ENCODE measurements at places on chromosomes 12 and 14.

DNA sequence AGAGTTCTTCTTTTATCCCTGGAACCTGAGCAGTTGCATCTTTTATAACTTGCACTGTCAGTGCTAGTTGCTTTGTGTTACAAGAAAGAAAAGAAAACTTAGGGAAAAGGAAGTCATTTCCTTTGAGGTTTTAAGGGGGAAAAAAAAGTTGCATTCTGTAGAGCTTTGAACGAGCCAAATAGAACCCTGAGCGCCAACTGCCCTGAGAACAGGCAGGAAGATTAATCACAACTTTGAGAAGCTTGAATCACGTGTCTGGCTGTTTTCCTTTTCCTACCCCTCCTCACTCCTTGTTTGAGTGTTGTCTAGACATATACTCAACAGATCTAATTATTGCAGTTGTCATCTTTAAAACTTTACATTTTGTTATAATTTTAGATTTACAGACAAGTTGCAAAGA, 12.5 kb downstream of the PCNX1 start:
- no peak for DNase-seq

DNA sequence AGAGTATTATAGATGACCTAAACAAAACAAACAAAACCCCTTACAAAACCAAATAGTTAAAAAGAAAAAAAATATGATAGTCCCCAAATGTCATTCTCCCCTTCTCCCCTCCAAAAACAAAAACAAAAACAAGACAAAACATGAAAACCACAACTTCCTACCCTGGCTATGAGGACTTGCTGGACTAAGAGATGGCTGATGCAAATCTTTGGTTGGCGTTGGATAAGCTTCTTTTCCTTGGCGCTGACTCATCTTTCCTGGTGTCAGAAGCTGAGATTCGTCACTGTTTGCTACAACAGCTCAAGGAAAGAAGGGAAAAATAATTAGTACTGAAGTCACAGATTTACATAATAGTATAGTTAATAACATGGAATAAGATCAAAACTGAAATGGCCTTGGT, 102.5 kb upstream of the BBS10 start:
- DNase-seq, result no peak

DNA sequence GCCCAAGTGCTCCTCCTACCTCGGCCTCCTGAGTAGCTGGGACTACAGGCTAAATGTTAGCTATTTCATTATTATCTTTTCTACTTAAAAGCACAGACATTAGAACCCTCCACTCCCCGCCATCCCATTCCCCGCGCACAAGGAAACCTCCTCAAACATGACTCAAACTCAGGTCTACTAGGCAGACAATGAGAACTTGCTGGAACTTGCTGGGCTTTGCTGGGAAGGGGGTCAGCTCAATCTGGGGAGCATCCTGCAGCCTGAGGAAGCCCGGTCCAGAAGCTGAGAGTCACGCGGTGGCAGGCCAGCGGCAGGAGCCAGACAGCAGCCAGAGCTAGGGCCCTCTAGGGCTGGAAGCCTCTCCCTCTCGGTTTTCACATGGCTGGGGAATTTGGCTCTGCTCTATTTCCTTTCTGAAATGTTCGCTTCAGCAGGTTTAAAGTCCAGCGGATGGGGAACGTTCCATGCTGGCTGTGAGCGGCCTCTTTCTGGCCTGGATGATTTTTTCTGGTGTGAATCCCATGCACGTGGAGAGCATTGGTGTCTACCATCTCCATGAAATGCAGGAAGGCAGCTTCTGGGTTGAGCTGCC, 68.5 kb downstream of the SLC6A12 start:
- DNase-seq, result no peak

DNA sequence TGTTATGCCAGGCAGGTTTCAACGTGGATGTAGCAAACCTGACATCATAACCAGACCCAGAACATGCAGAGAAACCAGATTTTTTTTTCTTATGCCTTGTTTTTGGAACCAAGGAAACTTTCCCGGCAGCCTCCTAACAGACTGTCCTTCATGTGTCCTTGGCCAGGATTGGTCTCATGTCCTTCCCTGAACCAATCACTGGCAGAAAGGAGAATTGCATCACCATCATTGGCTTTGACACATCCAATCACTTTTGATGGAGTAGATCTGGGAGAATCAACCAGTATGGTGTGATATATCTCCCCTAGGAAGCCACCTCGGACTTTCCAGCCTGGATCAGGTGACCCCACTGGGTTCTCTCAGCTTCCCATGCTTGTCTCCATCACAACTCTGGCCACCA, 25.6 kb upstream of the WSCD2 start:
- DNase-seq, result no peak

DNA sequence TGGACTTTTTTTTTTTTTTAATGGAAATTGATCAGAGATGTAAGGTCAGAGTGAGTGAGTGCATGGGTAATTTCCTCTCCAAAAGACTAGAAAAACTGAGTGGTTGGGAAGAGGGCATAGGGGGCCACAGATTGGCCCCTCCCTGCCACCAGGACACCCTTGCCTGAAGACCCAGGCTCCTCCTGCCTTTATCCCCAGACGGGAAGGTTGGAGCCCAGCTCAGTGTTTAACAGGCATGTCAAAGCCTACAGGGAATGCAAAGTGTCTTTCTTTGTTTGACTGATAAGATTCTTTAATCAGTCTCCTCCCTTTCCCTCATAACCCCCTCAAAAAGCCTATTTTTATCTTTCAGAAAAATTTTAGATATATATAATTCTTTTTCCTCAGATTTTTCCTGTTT, 50.3 kb downstream of the IRAK3 start:
- no peak for DNase-seq

DNA sequence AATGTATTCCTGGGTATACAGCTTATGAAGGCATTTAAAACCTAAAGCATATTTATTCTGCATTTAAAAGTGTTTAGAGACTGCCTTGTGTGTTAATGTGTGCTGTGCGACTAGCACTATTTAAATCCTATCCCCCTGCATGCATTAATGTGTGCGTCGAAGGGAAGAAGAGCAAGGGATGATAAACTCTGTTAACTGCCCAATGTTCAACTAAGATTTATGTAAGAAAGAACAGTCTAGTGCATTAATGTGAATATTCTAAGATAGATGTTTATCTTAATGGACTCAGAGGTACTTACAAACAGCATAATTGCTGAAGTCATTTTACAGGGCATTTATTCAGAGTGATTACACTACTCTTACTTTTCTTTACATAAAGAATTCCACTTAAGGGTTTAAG, 424.8 kb downstream of the DIO2 start:
- no peak for DNase-seq

- no peak for DNase-seq
Measured at GRCh38 chr12:12774791-12775190, 10.7 kb upstream of the APOLD1 start.

- no peak for DNase-seq
Measured at GRCh38 chr12:26514364-26514763, 318.6 kb downstream of the ITPR2 start.

- DNase-seq, result no peak
Measured at GRCh38 chr14:68439676-68440075, 353.2 kb downstream of the ZFP36L1 start.

GRCh38 chr14:88541324-88541723, 13.5 kb downstream of the PTPN21 start:
- no peak for DNase-seq

- no peak for DNase-seq
Measured at GRCh38 chr14:71729596-71729995, 202.6 kb upstream of the RGS6 start.

GRCh38 chr12:68440068-68440581, 108.0 kb upstream of the MDM1 start:
- DNase-seq, result no peak

- DNase-seq, result no peak
Measured at GRCh38 chr12:53201639-53202038, 5.4 kb downstream of the ITGB7 start.

DNA sequence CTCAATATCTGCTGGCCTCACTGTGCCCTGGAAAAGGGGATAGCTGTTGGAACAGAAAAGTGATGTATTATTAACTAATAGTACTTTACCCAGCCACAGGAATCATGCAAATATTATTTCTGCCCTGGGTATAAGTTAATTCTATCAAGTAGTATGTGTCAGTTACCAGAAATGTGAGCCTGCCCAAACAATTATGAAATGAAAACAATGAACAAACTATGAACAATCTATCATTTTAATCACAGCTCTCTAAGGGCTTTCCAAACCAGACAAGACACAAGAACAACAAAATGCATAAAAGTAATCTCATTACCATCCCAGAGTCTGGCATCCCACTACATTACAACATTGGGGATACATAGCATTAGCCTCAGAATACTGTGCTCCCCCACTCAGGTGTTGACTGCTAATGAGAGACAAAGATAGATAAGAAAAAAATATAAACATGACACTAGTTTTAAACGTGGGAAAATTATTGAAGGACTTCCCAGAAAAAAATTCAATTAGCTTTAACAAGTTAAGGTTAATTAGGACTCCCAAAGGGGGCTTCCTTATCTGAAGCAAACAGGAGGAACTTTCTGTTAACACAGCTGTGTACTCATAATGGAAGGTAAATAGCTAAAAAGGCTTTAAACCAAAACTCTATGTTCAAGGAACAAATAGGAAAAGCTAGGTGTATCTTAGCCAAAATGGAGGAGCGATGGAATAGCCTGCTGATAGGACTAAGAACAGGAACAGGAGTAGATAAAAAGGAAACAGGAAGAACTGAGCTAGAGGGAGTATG, 3.3 kb downstream of the DCAF5 start:
- no peak for DNase-seq

GRCh38 chr12:59031313-59031712, 111.0 kb upstream of the LRIG3 start:
- no peak for DNase-seq

GRCh38 chr14:96205059-96205977, 679 bp downstream of the BDKRB2 start:
- no peak for DNase-seq

Measured in CD4-positive, alpha-beta T cell treated with Interleukin-17A for 1 hour (primary cell).